ENCODE measurements at places on chromosomes 6 and 20.
A peak's percentile ranks its signal among the peaks of the same experiment; 100 is the strongest.

DNA sequence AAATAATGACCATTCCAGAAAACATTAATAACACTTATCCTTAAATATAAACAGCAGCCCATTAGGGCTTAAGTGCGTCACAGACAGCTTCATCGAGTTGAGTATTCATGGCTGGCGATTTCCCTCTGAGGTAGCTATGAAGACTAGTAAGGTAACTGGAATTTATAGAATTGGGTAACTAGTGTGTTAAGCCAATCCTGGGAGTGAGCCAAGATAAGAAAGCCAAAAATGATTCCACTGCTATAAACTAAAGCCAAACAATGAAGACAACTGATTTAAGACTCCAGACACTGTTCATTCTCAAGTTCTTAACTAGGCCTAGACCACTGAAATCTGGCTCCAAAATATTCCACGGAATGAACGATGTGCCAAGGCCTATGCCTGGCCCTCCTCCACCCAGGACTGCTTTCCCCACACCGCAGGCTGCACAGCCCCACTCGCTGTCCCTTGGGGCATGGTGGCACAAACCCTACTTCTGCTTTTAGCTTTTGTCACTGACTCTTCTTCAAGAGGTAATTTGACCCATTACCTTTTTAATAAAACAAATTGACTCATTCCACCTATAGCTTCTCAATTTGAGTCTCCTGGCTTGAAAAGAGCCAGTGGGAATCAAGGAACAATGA is 66.0 kb downstream of the BLOC1S5 start:
- no peak for DNase-seq

- DNase-seq = no peak
These were observed 372.2 kb downstream of the NRN1 start for GRCh38 chr6:5634525-5634924.

DNA sequence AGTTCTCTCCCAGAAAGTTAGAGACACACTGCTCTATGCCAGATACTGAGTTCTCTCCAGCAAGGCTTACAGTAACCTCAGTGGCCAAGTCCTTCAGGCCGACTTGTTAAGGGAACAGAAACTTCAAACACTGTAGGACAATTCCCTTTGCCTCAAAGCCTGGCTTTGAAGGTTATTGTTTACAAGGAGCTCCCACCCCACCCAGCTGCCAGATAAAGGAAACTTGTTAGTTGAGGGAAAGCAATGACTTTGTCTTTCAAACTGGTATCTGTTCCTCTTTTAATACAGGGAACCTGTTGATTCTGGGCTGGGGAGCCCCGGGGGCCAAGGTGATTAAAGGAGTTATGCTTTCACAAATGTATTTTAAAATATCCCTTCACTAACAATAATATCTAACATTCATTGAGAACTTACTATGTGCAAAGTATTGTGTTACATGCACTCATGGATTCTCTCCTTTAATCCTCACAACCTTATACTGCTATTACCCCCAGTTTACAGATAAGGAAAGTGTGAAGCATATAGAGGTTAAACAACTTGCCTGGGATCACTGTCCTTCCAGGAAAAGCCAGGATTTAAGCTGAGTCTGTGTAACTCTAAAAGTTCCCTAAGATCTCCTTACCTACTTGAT is 27.6 kb upstream of the CDKN1A start:
- DNase-seq = no peak

DNA sequence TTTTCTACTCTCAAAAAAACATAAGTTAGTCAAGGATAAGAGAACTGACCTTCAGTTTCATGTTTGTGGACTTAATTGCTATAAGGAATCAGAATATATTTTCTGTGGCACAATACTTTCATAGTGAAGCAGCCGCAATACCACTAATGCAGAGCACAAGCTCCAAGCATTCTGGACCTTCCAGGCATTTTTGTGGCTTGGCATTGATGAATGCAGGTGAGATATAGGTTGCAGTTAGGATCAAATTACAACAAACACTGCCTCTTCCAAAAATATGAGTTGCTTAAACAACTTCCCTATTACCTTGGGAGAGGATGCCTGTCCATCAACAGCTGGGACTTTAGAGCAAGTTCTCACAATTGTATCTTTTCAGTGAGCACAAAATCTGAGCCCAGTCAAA is 162.8 kb upstream of the RSPO3 start:
- DNase-seq = peak; percentile 18

DNA sequence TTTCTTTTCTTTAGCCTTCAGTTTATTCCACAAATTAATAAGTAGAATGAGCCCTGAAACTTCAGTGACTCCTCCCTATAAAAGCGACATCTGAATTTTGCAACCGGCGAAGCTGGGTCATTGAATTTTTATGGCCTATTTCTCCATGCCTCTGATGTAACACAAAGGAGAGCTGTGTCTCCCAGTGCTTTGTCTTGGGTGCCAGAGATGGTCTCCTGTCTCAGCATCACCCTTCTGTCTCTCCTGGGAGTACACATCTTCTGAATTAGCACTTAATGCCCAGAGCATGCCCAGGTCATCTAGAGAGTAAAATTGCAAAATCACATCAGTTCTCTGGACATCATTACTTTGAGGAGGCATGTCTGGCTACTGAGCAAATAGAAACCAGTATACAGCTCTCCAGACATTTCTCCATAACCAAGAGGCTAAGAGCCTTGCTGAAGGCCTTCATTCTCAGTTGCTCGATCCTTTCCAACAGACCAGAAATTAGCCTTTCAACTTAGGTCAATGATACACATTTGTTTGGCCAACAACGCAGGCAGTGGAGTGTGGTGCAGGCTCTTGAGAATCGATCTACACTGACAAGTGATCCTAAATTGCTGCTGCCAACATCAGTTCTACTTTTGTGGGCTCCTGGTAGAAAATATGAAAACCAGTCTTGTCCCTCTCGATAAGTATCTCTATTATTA is 176.0 kb upstream of the FOXQ1 start:
- no peak for DNase-seq

GRCh38 chr6:83313882-83314281 is 117.0 kb downstream of the ME1 start:
- no peak for DNase-seq

Data from NCI-H1105 (cell line).